ENCODE measurements at places on chromosomes 6 and 20.

GRCh38 chr20:23918101-23918862 lies 38.7 kb upstream of the CST5 start:
- no peak for DNase-seq

- no peak for DNase-seq
Measured at GRCh38 chr6:169963581-169964297, 212.3 kb downstream of the ERMARD start.

- DNase-seq = no peak
Measured at GRCh38 chr6:158815907-158816306, 3.3 kb downstream of the EZR start.

DNA sequence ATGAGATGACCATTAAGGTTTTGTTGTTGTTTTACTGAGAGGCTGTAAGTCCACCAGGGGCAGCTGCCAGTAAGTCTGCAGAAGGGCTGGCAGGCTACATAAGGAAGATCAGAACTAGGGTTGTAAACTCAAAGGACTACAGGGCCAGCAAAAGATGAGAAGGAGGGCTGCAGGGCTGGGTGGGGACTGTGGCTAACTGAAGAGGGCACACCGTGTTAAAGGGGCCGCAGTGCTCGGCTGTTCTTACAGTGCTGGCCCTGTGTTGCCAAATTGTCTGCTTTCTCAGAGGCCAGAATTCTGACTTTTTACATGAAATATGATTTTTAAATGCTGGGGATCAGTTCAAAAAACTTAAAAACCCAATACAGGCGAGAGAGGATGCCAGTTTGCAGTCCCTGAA lies 25.5 kb upstream of the ZNF318 start:
- no peak for DNase-seq

DNA sequence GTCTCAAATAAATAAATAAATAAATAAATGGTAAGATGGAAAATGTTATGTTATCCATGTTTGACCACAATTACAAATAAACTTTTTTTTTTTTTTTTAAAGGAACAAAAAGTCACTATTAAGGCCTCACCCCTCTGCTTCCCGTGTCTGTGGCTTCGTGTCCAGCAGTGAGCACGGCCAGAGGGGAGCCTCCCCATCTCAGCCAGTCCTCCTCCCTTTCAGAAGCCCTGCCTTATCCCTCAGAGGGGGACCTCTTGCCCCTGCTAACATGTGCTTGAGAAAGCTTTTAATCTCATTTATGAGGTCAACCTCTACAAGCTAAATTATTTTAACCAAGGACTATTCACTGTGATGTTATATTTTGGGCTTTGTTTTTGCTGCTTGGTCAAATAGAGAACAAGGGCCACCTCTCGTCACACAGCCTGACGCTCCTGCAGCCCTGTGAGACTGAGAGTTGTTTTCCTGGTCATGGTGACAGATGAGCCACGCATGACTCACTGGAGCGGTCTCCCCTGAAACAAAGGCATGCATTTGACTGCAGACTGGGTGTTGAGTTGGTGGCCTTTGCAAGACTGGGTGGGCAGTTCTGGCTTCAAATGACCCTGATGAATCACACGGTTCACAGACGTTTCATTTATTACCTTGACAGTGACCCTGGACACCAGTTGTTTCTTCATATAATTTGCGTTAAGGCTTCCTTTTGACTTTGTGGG lies 131.8 kb downstream of the TIAM2 start:
- no peak for DNase-seq

DNA sequence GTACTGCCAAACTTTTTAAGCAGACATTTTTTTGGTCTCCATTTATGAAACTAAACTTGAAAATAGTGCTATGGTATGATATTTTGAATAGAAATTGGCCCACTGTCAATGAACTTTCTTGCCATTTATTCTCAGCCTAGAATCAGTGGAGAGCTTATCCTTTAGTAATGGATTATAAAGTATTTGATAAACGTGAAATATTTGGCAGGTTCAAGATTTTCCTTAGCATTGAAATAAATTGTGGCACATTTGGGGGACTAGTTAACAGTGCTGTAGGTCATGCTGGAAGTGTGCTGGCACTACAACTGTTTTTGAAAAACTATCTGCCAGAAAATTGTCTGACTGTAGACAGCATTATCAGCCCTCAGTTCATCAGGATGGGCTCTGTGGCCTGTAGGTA lies 2.1 kb downstream of the PRSS35 start:
- no peak for DNase-seq

DNA sequence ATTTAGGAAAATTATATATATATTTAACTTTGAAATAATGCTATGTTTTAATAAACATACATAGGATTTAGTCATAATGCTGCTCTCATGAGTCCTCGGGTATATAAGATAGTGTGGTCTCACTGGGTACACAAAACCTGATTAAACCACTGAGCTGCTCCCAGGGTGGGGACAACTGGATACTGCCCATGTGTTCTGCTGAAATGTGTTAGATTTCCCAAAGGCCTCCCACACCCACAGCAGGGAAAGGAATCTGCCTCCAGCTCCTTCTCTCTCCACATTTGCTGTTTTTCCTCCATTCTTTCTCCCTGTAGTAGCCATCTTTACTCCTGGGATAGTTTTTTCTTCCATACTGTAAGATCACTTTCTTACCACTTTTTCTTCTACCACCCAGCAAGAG lies 69.2 kb upstream of the TRAF3IP2 start:
- no peak for DNase-seq

DNA sequence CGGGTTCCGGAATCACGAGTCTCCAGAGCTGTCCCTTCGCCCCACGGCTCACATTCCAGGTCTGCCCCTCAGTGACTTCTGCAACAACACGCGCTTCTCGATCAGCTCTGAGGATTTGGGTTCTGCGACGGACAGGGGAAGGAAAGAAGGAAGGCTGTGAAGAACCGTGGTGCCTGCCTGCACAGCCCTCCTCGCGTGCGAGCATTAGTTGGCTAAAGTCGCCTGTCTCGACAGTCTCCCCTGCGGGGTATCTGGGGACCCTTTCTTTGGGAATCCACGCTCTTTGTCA lies 23.1 kb downstream of the VPS52 start:
- DNase-seq = no peak

DNA sequence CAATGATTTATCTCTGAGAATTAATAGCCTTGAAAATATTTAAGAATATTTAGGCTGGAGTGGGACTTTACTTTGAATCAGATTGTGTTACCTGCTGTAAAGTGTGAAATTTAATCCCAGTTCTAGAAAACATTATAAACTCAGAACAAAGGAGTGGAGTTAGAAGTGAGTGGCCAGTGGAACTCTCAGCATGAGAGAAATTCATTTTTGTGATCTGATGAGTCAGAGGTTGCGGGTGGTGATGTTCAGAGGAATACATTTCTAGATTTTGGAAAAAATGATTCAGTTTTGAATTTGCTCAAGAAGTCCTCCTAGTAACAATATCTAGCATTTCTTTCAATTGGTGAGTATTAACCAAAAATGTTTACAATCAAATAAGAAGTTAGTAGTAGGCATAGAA lies 167.5 kb downstream of the ZFAND3 start:
- DNase-seq = no peak

DNA sequence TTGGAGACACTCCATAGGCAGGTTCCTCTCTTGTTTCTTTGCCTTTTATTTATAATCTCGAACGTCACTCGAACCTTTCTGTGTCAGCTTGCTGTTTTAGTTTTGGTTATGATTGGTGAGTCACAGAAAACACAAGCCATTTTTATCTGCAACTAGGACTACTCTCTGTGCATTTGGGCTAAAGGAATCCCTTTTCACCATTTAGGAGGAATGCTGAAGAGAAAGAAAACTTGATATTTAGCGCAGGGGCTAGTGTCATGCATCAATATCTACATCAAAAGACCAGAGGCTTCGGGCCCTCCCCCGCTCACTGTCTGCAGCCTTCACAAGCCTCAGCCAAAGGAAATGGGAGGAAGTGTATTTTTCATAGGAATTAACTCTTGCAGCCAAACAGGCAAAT lies 507.8 kb upstream of the CITED2 start:
- no peak for DNase-seq

- no peak for DNase-seq
Measured at GRCh38 chr6:103000688-103001087, 1607.2 kb downstream of the GRIK2 start.

DNA sequence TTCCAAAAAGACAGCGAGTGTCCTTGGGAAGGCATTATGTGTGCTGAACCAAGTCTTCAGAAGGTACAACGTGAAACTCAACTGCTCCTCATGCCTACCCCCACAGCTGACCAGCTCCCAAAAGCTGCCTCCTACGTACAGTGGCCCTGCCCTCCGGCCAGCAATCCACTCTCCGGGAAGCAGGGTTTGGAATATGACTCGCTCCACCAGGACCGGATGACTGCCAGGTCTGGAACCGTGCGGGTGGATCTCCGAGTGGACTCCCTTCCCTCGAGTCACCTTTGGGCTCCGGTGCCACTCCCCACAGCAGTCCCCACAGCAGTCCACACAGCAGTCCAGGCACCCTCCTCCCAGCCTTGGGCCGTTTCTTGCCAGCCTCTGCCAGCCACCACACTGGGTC lies 4.3 kb downstream of the ZBTB46 start:
- no peak for DNase-seq

DNA sequence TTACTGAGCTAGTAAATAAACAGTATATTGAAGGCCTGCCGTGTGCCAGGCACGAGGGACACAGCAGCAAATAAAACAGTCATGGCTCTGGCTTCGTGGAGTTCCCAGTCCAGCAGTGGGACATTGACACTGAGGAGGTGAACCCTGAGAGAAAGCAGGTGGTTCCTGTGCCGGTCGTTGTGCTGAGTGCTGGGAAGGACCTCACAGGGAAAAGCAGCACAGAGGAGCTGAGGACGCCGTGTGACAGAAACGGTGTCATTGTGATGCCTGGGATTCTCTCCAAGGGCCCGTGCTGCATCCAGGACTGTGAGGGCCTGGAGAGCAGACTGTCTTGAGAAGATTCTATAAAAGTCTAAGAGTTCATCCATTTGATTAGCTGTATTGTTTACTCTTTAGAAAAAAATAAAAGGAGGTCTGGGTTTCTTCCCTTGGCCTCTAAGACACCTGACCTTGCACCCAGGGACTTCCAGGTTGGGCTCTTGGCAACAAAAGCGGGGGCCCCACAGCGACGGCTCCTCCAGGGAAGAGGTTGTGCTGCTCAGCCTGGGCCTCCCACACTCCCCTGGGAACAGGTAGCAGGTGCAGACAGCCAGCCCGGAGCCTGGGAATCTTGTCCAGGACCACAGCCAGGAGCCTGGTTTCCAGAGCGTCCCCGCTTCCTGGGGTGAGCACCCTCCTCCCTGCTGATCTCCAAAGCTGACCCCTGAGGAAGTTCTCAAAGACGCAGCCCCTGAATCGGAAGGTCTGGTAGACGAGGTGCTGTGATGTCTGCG lies 251.2 kb upstream of the PMEPA1 start:
- DNase-seq = no peak

- no peak for DNase-seq
Measured at GRCh38 chr20:33993576-33994221, at the start of gene RALY. Gene RALY, plus strand, starts transcription at chr20:33993911. Its CDS starts 78,164 bp downstream, at chr20:34072075.

DNA sequence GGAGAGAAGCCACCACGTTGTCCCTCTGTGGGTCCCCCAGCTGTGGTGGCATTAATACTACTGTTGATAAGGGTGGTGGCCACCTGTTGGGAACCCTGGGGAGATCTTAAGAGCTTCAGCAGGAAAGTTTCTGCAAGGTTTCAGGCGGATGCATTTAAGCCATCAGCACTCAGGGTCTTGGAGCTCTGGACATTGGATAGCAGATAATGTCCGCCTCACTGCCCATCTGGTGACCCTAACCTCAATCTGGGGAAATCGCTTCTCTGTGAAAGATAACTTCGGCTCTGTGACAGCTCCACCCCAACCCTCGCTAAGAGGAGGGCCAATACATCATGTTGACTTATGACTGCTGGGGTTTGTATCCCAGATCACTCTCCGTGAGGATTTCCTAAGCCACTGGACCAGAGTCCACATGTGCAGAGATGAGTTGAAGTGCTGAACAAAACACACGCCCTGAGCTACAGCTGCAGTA lies 92.9 kb downstream of the FOXC1 start:
- DNase-seq = no peak

GRCh38 chr6:73455865-73456629 lies 4.0 kb upstream of the CGAS start:
- no peak for DNase-seq

All from left renal cortex interstitium (tissue), 4 donors.